ENCODE measurements at places on chromosomes 4 and X.

DNA sequence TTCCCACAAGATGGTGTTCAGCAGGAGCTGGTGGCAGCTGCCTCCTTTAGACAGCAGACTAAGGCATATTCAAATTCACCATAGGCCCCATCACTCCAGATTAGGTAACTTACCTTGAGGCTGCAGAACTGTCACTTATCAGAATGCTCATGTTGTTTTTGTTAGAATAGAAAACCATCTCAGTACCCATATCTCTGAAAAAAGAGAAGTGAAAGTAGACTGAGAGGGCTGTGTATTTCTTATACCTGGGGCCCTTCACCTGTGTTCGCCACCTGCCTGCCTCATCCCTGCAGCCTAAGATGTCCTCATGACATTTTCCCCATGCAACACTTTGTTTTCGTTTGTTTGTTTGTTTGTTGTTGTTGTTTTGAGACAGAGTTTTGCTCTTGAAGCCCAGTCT is 32.9 kb upstream of the SPRY1 start:
- no peak for DNase-seq

GRCh38 chrX:123993904-123994635 is 32.6 kb downstream of the STAG2 start:
- no peak for DNase-seq

DNA sequence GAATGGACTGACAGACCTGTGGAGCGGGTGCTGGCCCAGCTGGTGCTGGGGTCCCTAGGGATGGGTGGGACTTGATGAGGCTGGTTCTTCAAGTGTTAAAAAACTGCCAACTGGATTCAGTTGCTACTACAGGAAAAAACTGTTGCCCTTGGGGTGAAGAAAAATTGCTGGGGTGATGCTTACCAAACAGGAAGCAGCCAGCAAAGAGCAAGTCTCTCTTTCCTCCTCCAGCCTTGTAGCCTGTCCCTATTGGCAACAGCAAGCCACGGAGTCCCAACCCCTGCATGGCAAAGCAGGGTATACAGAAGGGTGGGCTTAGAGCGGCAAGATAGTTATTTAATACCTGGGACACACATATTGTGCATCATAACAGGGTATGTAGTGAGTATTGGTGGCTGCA is 60.1 kb upstream of the ATP8A1 start:
- no peak for DNase-seq

- no peak for DNase-seq
These were observed 44.8 kb downstream of the NPFFR2 start for GRCh38 chr4:72076562-72076961.

GRCh38 chr4:53197772-53198142 is 168.1 kb downstream of the SCFD2 start:
- DNase-seq, result no peak

- DNase-seq, result peak; percentile 15
These were observed 153.8 kb upstream of the AGA start for GRCh38 chr4:177596035-177596434.

- no peak for DNase-seq
These were observed 249.3 kb upstream of the PRKX start for GRCh38 chrX:3962511-3963311.

DNA sequence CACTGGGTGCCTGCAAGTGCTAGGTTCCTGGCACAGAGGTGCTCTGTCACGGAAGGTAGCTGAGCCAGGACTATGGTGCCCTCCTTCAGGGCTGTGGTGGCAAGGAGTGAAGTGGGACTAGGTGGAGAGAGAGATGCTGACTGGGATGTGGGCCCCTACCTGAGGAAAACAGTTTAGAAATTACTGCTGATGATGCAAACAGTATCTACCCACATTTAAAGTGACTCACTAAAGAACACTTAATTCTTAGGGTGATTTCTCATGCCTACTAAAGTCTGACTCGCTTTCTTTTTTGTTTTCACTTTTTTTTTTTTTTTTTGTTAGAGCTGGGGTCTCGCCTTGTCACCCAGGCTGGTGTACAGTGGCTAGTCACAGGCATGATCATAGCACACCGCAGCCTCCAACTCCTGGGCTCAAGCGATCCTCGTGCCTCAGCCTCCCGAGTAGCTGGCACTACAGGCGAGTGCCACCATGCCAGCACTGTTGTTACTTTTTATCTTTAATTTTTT is 3.1 kb downstream of the ZNF185 start:
- no peak for DNase-seq

GRCh38 chr4:17531538-17532285 is 16.7 kb downstream of the CLRN2 start:
- DNase-seq, result no peak
